ENCODE measurements at places on chromosomes 2 and 18. TPM values are rescaled to one million over a fixed set of nuclear protein-coding genes. Genes with fewer than 3 reads are reported as not detected.

The SPOPL gene
- 21.6 TPM for total RNA-seq

The ACTG2 gene
- total RNA-seq: 59.6 TPM

The CFAP210 gene
- not detected for total RNA-seq

The WDFY1 gene
- 152 TPM for total RNA-seq

The ALPI gene
- not detected for total RNA-seq

The NYAP2 gene
- total RNA-seq: not detected

The SPHKAP gene
- under 0.01 TPM for total RNA-seq

The SULT1C3 gene
- total RNA-seq: not detected

The CNGA3 gene
- not detected for total RNA-seq

The TBR1 gene
- under 0.01 TPM for total RNA-seq

The GPR155 gene
- total RNA-seq: 2.3 TPM

The OSR1 gene
- 2.2 TPM for total RNA-seq

The CNDP1 gene
- total RNA-seq: not detected

The TMEM247 gene
- 0.32 TPM for total RNA-seq

The DLX1 gene
- not detected for total RNA-seq

The EPHA4 gene
- 17.3 TPM for total RNA-seq

The LANCL1 gene
- total RNA-seq: 33.8 TPM

The LONRF2 gene
- total RNA-seq: 1.3 TPM

The TANC1 gene
- total RNA-seq: 49.9 TPM

The BUB1 gene
- total RNA-seq: 37.1 TPM

The MC5R gene
- not detected for total RNA-seq

The EIF2AK2 gene
- total RNA-seq: 40.3 TPM

The PREB gene
- total RNA-seq: 39.3 TPM

The ATOH8 gene
- 9.1 TPM for total RNA-seq

The MLPH gene
- total RNA-seq: 40.6 TPM

The MREG gene
- total RNA-seq: 1.3 TPM

The ANKRD30BL gene
- total RNA-seq: not detected

The PCARE gene
- total RNA-seq: not detected

The ZNF892 gene
- total RNA-seq: 4.2 TPM

The CD8A gene
- not detected for total RNA-seq

The PFN4 gene
- 0.64 TPM for total RNA-seq

The DLX2 gene
- under 0.01 TPM for total RNA-seq

The VWA3B gene
- total RNA-seq: not detected

Data from fibroblast of villous mesenchyme (primary cell).